Stimulated activated CD4-positive, alpha-beta T cell treated with anti-CD3 and anti-CD28 coated beads, Interleukin-1b, Interleukin-23, amount 100 ng/mL, for 24 hours (primary cell): ENCODE measurements at places on chromosomes 5 and 9.

- DNase-seq, result no peak
These were observed 13.2 kb downstream of the PTGS1 start for GRCh38 chr9:122383992-122384461.

DNA sequence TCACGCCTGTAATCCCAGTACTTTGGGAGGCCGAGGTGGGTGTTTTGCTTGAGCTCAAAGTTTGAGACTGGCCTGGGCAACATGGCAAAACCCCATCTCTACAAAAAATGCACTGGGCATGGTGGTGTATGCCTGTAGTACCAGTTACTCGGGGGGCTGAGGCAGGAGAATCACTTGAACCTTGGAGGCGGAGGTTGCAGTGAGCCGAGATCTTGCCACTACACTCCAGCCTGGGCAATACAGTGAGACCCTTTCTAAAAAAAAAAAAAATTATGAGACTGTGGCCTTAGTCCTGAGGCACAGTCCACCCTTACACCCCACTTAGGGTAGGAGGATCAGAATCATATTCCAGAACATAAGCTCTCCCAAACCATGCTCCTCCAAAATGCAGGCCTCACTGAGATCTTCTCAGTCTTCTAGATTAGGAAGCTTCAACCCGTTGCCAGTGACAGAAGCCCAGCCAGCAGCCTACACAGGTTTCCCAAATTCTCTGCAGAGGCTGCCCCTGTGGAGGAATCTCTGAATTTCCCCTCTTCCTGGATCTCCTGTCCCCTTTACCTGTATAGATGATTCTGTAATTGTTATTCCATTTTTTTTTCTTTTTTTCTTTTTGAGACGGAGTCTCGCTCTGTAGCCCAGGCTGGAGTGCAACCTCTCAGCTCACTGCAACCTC lies 77.3 kb downstream of the BASP1 start:
- no peak for DNase-seq

DNA sequence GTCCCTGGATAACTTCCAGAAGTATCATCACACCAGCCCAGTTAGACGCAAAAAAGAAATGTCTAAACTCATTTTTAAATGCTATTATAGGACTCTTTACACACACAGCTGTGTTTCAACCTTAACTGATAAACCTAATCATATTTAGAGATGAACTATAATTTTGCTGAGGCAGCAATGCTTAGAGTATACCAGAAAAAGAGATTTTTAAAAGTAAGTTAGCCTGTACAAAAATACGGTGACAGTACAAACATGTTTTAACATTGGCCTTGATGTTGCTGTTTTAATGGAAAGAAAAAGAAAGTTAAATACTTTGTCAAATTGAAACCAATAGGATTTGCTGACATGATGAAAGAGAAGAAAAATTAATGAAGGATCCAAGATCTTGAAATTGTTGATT lies 1341.2 kb upstream of the CDH6 start:
- DNase-seq, result no peak

DNA sequence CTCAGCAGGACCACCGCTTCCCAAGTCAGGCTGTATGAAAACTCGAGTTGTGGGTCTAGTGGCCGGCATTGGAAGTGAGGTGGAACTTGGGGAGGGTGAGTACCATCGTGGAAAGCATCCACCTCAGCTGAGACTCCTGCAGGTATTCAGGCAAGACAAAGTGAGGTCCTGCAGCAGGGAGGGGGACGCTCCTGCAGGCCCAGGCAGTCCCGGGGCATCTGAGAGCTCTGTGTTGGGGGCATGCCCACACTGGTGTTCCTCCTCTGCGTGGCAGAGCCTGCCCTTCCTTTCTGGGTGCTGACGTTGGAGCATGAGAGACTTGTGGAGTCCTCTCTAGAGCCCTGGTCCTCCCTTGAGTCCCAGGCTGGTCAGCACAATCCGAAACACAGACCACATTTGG lies 187.7 kb downstream of the CACNA1B start:
- no peak for DNase-seq

- no peak for DNase-seq
These were observed 984 bp downstream of the STXBP1 start for GRCh38 chr9:127612939-127613582.

- no peak for DNase-seq
These were observed 270.2 kb upstream of the BRINP1 start for GRCh38 chr9:119639287-119639955.

DNA sequence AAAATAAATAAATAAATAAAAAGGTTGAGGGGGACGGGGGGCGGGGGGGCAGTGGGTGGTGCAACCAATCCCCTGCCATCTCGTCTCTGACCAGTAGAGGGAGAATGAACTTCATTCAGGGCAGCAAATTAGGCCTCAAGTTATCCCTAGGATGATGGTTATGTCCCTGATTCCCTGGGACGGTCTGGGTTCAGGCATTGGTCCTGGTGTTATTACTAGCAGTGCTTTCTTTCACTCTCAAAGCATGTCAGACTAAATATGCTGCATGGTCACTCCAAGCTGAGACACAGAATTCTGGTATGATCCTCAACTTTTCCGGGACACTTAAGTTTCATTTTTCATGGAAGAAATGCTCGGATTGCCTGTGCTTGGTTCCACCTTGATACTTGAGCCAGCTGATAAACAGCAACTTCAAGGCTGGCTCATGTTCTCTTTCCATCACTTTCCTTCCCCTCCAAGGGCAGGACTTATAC lies 59.4 kb downstream of the DAP start:
- peak; percentile 14 for DNase-seq

GRCh38 chr5:113359419-113359818 lies 75.4 kb downstream of the TSSK1B start:
- DNase-seq, result no peak

DNA sequence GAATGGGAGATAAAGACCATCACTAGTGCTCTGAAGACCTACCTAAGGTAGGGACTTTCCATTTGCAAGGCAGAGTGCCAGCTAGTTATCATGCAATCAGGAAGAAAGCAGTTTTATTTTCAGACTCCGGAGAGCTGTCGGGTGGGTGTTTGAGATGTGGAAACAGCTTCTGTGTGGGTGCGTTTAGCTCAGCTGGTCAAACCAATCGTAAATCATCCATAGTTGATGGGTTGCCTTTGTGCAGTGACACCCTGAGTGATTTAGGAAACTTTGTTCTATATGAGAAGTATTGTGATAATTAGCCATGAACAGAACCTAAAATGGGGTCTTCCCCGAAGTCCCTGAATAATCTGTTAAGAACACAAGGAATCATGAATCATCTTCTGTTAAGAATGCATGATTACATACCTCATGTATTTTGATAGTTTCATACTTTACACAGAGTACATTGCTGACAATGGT lies 284.3 kb downstream of the ARHGAP26 start:
- peak; percentile 28 for DNase-seq

DNA sequence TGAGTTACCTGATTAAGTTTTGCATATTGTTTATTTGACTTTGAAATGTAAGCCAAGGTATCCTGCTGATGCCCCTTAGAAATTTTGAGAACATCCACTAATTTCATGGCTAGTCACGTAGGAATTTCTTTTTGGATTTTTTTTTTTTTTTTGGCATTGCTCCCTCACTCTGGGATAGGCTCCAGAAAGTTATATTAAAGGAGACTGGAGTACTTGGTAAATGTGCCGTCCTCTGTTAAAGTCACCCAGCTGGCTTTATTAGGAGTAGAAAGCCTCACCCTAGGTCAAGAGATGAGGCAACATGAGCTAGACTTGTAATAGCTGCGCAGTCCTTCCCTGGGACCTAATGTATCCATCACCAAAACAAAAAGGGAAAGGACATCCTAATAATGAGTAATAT lies 3.1 kb downstream of the KCTD16 start:
- no peak for DNase-seq
